HepG2 (cell line): ENCODE measurements at places on chromosomes 2 and 18.

DNA sequence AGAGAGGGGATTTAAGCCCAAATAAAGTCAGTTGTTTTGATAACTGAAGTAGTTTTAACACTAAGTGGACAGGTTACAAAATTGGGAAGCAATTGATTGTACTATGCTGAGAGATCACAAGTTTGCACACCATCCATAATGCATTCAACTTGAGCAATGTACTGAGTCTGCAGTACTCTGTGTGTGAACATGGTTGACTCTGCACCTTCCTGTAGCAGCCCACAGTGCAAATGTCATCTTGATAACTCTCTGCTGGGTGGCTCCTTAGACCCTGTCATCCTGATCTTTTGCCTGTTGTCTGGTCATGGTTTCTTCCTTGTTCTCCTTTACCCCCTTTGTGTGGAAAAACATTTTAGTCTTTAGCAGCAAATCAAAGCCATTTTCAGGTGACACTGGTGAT lies 168.0 kb downstream of the ARHGAP15 start:
- H3K4me1 ChIP-seq, result peaks cover 10% of the 10 kb centered on the region
- no peak overlapping the region for H3K4me3 ChIP-seq
- no peaks in the 10 kb centered on the region for H3K27me3 ChIP-seq
- no peak for DNase-seq
- H3K36me3 ChIP-seq, result no peaks in the 10 kb centered on the region
- no peak overlapping the region for H3K27ac ChIP-seq

DNA sequence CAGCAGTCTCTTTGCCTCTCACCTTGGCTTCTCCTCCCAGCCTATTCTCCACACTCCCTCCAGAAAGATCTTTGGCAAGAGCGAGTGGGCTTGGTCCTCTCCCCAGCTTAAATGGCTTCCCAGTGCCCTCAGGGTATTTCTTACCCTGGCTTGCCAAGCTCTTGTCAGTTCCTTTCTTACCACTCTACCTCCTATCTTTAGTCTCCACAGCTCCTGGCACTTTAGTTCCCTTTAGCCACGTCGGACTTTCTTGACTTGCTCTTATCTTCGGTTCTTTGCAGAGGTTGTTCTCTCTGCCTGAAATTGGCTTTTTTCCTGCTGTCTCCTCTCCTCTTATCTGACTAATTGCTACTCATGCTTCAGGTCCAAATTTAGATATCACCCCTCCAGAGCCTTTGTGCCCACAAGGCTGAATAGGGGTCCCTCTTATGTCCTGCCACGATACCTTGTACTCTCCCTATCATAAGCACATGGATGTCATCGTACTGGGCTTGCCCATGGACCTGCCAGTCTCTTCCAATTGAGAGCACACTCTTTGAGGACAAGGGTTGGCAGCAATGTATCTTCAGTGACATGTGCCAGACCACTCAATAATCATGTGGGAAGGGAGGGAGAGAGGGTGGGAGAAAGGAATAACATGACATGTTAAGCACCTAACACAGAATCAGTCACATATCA lies 131.7 kb upstream of the CTAGE1 start:
- no peaks in the 10 kb centered on the region; the same call in 1 of the 2 replicates for H3K27me3 ChIP-seq
- DNase-seq, result no peak
- no peaks in the 10 kb centered on the region for H3K36me3 ChIP-seq
- H3K27ac ChIP-seq, result no peak overlapping the region
- H3K4me3 ChIP-seq, result no peak overlapping the region
- no peaks in the 10 kb centered on the region for H3K4me1 ChIP-seq

- H3K27ac ChIP-seq, result no peak overlapping the region
- H3K36me3 ChIP-seq, result no peaks in the 10 kb centered on the region
Measured at GRCh38 chr18:49597157-49597931, 35.5 kb downstream of the LIPG start.

- DNase-seq, result no peak
- H3K4me1 ChIP-seq, result no peaks in the 10 kb centered on the region
- no peaks in the 10 kb centered on the region for H3K27me3 ChIP-seq
- no peaks in the 10 kb centered on the region for H3K36me3 ChIP-seq
Measured at GRCh38 chr2:135471106-135471505, 59.9 kb downstream of the ZRANB3 start.

- peaks cover 8% of the 10 kb centered on the region; the same call in 1 of the 3 replicates for H3K36me3 ChIP-seq
- no peaks in the 10 kb centered on the region for H3K4me1 ChIP-seq
- no peaks in the 10 kb centered on the region for H3K27me3 ChIP-seq
Measured at GRCh38 chr2:160353166-160353565, 140.4 kb downstream of the RBMS1 start.

DNA sequence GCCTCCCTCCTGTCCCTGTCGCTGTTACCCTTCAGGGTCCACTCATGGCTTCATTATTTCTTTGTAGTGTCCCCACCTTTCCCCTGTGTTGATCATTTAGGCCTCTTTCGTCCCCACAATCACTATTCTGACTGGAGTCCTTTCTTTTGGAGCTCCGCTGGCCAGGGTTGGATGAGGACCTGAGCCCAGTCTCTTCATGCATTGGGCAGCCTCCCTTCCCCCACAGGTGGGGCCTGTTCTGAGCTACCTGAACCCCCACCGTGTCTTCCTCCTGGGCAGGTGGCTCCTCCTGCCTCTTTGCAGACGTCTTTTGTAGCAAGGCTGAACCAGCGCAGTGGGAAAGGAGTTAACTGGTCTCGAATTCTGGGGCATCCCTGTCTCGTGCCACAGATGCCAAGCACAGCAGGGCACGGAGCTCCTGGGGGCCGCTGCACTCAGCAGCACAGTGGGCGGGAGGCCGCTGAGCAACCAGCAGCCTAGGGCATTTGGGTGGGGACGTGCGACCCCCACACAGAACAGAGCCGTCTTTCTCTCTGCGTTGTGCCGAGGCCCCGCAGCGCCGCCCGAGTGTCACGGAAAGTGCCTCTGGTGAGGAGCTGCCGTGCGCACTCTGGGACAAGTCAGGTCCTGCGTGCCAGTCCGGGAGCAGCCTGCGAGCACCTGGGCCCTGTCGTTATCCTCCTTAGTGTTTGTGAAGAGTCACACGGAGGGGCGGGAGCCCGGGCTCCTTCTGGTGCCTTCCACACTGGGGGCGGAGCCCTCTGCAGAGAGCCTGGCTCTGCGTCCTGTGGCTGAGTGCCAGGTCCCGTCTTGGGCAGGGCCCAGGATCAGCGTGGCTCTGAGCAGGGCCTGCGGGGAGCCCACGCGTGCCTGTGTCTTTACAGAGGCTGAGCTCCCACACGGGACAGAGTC lies 130.1 kb downstream of the NFATC1 start:
- DNase-seq, result no peak
- no peak overlapping the region for H3K27ac ChIP-seq
- H3K27me3 ChIP-seq, result peaks cover 6% of the 10 kb centered on the region
- H3K36me3 ChIP-seq, result no peaks in the 10 kb centered on the region
- no peak overlapping the region for H3K4me3 ChIP-seq
- H3K4me1 ChIP-seq, result no peaks in the 10 kb centered on the region

DNA sequence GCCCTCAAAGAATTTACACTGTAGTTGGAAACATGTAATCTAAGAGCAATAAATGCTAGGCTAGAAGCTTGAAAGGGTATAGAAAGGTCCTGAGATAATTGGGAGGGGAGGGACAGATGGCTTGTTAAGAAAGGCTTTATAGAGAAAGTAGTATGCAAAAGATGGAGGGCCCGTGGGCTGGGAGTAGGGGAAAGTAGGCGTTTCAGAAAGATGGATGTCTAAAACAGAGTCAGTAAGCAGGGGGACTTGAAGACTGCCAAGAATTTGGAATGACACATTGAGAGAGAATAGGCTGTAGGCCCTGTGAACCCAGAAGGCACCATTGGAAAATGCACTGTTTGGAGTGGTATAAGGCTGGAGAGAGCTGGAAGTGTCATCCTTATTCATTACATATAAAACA lies 822 bp downstream of the PSMG2 start:
- peak overlapping the region; percentile 89 for H3K27ac ChIP-seq
- H3K4me1 ChIP-seq, result peaks cover 51% of the 10 kb centered on the region
- H3K4me3 ChIP-seq, result peak overlapping the region; percentile 93
- no peaks in the 10 kb centered on the region; the same call in 1 of the 3 replicates for H3K27me3 ChIP-seq
- peaks cover 4% of the 10 kb centered on the region for H3K36me3 ChIP-seq

DNA sequence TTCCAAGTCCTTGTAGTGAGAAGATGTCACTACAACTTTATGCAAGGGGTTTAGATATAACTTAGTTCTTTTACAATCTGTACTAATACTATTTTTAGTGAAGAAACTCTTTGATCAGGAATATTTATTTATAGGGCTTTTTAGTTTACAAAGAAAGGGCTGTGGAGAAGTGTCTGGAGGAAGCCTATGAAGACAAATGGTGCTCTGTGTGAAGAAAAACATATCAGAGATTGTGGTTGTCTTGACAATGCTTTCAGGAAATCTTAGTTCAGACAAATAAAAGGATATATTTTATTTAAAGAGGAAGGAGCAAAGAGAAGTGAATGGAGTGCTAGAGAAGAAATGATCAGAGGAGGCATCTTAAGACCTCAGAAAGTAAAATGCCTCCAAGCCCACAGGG lies 824.9 kb downstream of the DCDC2C start:
- H3K4me1 ChIP-seq, result no peaks in the 10 kb centered on the region
- no peak overlapping the region for H3K27ac ChIP-seq
- no peak for DNase-seq
- no peaks in the 10 kb centered on the region for H3K36me3 ChIP-seq
- H3K4me3 ChIP-seq, result no peak overlapping the region

GRCh38 chr2:149861034-149861433 lies 273.5 kb upstream of the MMADHC start:
- peak overlapping the region; percentile 16 for H3K27ac ChIP-seq
- H3K4me3 ChIP-seq, result no peak overlapping the region
